ENCODE measurements at places on chromosomes 2 and 18.

- DNase-seq, result no peak
These were observed 104.4 kb downstream of the TANC1 start for GRCh38 chr2:159072795-159073194.

DNA sequence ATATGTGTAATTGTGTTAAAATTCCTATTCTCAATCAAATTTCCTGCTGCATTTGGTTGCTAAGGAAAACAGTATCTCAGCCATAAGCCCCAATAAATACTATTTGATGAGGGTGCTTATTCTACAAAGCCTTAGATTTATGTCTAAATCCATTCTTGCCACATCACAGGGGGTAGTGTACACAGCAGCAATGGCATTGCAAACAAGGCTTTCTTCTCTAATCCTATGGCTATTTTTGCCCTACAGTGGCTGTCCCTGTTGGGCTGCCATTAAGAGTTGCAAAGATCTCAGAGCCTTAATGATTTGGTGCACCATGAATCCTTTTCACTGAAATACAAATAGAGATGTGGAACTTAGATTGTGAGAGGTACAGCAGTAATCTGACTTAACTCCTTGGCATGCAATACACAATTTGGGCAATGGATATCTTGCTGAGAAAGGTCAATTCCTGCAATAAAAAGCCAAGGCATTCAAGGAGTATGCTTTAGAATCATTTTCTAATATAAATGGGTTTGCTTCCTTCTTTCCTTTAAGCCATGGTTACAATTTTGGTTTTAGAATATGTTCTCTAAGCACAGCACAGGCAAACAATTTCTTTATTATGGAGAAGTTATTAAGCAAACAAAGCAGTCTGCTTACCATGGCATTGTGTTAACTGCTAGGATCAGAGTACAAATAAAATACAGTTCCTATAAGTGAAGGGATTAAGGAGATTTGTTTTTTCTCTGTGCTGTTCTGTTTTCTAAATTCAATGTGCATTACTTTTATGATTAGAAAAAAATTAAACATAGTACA, 69.8 kb upstream of the CD302 start:
- DNase-seq, result no peak

DNA sequence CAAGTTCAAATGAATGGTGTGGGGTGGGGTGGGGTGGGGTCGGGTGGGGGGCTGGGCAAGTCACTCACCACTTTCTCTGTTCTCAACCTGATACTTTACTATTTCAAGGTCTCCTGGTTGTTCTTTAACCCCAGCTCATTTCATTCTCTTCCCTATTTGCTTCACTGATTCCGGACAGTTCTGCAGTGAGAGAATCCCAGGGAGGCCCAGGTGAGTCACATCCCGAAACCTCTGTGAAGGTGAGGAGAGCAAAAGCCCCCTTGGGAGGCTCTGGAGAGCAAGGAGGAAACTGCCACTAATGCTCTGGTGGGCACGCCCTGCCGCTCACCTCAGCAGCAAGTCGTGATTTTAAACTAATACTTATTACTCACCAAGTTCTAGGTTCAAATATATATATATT, 8.9 kb downstream of the EDAR start:
- DNase-seq, result no peak

GRCh38 chr2:204529795-204530463, 15.3 kb upstream of the PARD3B start:
- no peak for DNase-seq

- DNase-seq, result no peak
These were observed 233.8 kb upstream of the SKOR2 start for GRCh38 chr18:47485221-47485797.

DNA sequence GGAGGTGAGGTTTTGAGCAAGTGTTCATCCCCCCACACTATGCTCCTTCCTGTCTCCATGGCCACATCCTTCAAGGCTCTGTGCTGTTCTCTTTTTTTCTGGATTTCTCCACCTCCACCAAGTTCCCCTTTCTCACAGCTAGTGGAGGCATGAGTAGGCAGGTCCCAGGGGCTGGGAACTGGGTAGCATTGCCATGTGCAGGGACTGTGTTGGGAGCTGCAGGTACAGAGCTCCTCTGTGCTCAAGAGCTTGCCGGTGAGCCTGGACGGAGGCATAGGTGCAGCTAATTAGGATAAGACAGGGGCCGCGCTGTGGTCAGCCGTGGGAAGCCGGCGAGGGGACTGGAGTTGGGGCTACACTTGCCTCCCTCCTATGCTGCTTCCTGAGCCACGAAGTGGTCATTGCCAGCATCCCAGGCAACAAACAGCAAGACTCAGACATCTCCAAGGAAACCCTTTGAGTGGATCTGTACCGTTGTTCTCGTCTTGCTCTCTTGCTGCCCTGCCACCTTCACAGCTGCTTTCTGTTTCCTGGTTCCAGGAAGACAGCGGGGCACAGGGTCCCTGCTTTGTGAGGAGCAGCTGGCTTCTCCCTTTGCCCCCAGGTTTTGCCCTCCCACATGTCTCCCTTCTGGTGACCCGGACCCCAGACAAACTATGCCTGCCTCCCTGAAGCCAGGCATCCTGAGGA, 36.9 kb downstream of the ATOH8 start:
- no peak for DNase-seq

- DNase-seq, result no peak
These were observed 14.7 kb downstream of the NABP1 start for GRCh38 chr2:191692502-191693115.

GRCh38 chr18:6428851-6429395, 14.2 kb upstream of the L3MBTL4 start:
- DNase-seq, result no peak

DNA sequence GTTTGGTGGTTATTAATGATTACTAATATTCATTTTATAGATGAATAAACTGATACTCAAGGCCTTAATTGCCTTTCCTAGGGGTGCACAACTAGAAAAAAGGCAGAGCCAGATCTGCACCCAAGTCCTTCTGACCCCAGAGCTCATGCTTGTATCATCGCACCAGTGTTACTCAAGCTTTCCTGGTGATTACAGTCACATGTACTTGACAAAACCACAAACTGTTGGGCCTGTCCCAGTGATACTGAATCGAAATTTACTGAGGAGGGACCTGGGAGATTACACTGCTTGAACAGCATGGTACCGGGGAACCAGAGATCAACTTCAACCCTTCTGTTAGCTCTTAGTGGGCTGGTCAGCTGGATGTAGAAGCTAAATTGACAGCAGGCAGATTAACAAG, 33.7 kb downstream of the FASTKD2 start:
- DNase-seq, result no peak

DNA sequence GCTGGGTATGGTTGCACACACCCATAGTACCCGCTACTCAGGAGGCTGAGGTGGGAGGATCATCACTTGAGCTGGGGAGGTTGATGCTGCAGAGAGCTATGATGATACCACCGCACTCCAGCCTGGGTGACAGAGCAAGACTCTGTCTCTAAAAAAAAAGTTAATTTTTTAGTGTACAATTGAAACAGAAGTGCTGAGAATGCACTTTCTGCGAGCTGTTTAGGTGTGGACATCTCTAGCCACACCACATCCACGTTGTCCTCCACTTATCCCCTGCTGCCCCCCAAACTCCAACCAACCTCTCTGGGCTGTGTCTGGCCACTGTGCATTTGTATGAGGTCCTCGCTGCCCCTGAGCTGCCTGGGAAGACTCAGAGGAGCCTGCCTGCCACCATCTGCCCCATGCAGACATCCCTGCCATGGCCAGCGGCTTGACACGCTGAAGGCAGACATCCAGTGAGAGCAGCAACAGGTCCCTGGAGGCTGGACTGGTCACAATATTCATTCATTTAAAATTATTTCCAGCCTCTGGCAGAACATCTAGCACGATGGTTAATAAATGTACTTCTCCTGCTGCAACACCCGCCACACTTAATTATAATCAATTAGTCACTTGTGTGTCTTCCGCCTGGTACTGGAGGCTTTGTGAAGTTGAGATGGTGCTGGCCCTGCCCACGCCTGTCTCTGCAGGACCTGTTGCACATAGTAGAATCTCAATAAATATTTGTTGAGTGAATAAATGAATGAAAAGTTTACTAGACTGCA, 3.7 kb upstream of the AFF3 start:
- DNase-seq, result no peak

- no peak for DNase-seq
These were observed 986.3 kb downstream of the BCL11A start for GRCh38 chr2:59567151-59567550.

DNA sequence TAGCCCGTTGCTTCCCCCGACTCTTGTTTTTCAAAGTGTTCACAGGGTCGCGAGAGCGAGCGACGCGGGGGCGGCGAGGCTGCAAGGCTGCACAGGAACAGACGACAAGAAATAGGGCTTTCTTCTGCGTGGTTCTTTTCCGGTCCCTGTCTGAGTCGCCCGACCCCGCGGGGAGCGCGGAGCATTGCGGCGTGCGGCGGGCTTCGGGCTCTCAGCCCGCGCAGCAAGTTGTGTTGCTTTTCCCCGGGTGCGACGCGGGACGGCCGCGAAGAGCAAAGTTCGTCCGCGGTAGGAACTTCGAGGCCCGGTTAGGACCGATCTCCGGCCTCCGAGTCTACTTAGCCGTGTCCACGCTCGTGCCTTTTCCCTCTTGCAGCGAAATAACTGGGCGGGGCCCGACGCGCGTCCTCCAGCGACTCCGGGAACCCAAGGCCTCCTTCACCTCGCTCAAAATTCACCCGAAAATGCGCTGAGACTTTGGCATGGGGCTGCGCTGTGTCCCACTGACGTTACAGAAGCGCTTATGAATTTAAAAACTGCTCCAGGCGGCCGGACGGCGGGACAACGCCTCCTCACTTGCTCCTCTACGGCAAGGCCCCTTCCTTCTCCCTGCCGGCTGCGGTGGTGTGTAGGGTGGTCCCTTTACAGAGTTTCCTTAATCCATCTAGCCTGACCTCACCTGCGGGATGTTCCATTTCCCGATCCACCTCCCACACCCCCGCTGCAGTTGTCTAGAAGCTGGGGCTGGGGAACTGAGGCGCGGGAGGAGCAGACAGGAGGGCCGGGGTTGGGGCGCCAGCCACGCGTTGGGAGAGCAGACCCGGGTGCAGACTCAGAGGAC, 1.5 kb upstream of the BCL2L11 start:
- peak; percentile 59 for DNase-seq

DNA sequence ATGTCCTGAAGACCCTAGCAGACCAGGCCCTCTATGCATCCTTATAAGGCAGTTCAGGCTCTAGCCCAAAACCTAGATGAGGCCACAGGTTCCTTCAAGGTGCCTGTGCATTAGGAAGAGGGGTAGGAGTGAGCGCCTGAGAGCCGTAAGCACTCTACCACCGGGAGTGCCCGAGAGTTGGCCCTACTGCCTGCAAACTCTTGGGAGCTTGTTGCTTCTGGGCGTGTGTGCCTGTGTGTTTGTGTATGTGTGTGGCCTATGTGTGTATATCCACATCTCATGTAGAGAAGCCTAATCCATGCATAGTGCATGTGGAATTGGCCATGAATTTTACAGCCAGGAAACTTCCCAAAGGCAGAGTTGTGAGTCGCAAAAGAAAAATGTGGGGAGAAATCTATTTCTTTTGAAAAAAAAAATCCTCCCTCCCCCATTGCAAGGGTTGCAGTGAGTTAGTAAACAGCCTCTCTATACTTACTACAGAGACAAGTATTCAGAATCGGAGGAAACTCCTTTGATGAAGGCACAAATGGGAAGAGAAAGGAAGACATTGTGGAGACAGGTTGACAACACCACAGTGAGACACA, 96.8 kb downstream of the ADD2 start:
- DNase-seq, result no peak

GRCh38 chr2:79100285-79100684, 12.5 kb upstream of the REG1B start:
- DNase-seq, result no peak

Measured in memory B cell (primary cell).